Glutamatergic neuron (in vitro differentiated cells): ENCODE measurements at places on chromosomes 6 and 20. TPM values are rescaled to one million over a fixed set of nuclear protein-coding genes. Genes with fewer than 3 reads are reported as not detected.

Gene STMN3
- total RNA-seq = 459 TPM

Gene PRDM13
- total RNA-seq = 13.9 TPM

Gene OR2B6
- total RNA-seq = not detected

Gene PSORS1C2
- 0.49 TPM for total RNA-seq

Gene TAAR9
- not detected for total RNA-seq

Gene GRM4
- total RNA-seq = 119 TPM

- DNase-seq = no peak
- no peaks in the 10 kb centered on the region for H3K4me1 ChIP-seq
- no peak overlapping the region for H3K27ac ChIP-seq
- H3K4me3 ChIP-seq = no peak overlapping the region
- peaks cover 2% of the 10 kb centered on the region for H3K27me3 ChIP-seq
- H3K36me3 ChIP-seq = no peaks in the 10 kb centered on the region
Measured at GRCh38 chr6:24761193-24761835, 13.4 kb upstream of the GMNN start.

DNA sequence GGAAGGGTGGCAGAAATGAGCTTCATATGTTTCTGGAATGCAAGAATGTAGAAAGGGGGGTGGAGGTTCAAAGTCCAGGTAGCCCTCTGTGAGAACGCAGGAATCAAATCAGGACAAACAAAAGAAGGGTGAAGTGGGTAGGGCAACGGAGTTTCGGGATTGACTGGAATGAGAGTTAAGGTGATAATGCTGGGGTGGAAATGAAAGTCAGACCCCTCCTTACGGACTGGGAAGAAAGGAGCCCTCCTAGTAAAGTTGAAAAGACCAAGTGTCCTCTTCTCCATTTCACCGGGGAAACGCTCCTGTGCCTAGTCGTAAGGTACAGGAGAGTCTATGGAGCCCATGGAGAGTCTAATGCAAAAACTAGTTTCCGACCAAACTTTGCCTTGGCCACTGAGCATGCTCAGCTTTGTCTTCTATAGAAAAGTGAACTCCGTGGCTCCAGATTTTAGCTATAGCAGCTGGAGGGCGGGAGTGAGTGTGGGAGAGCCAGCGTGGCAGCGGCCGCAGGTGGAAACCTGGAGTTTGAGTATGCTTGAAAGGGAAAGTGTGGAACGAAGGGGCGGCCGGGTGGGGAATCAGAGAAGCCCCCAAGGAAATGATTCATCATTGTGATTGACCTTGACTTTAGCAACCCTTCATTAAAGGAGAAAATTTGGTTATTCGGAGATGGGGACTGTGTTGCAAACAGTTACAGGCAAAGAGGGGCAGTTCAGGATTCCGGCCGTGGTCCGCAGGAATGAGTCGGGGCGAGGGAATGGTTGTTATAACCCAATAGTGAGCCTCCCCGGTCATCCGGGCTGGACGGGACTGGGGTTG lies 1.3 kb upstream of the LRRC1 start:
- H3K27me3 ChIP-seq = peaks cover 12% of the 10 kb centered on the region
- H3K27ac ChIP-seq = no peak overlapping the region

DNA sequence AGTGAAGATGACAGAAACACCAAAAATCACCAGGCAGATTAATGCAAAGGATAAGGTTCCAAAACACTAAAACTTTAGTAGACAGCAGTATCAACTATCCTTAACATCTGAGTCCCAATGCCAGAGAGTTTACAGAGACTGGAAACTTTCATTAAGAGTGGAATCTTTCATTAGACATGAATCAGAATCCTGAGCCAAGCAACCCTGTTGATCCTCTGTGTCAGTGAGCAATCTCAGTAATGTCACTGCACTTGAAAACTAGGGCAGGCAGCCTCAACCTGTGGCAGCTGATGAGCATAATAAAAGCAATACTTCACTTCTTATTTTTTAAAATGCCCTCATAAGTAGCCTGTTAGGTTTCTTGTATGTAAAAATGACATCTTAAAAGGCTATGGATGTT lies 252.8 kb upstream of the PLN start:
- H3K4me3 ChIP-seq = no peak overlapping the region
- no peak for DNase-seq
- no peak overlapping the region for H3K27ac ChIP-seq
- H3K27me3 ChIP-seq = no peaks in the 10 kb centered on the region

- H3K4me3 ChIP-seq = no peak overlapping the region
- no peak overlapping the region for H3K27ac ChIP-seq
- DNase-seq = no peak
- H3K36me3 ChIP-seq = no peaks in the 10 kb centered on the region
- H3K4me1 ChIP-seq = no peaks in the 10 kb centered on the region
- H3K27me3 ChIP-seq = no peaks in the 10 kb centered on the region
Measured at GRCh38 chr6:72286911-72287311, 335.0 kb upstream of the KCNQ5 start.

- no peaks in the 10 kb centered on the region for H3K4me1 ChIP-seq
- no peak overlapping the region for H3K27ac ChIP-seq
- no peaks in the 10 kb centered on the region for H3K36me3 ChIP-seq
- no peaks in the 10 kb centered on the region for H3K27me3 ChIP-seq
Measured at GRCh38 chr6:67897998-67898607, 737.0 kb upstream of the ADGRB3 start.

- H3K27me3 ChIP-seq = peaks cover 3% of the 10 kb centered on the region
- peaks cover 6% of the 10 kb centered on the region for H3K4me1 ChIP-seq
- H3K4me3 ChIP-seq = no peak overlapping the region
- DNase-seq = no peak
- no peaks in the 10 kb centered on the region for H3K36me3 ChIP-seq
Measured at GRCh38 chr20:11711214-11711613, 206.5 kb upstream of the BTBD3 start.

- peaks cover 36% of the 10 kb centered on the region for H3K4me1 ChIP-seq
- DNase-seq = no peak
- peaks cover 16% of the 10 kb centered on the region for H3K36me3 ChIP-seq
- H3K4me3 ChIP-seq = no peak overlapping the region
Measured at GRCh38 chr20:19821606-19822005, 63.5 kb downstream of the RIN2 start.
